ENCODE measurements at places on chromosomes 1 and 21. TPM values are rescaled to one million over a fixed set of nuclear protein-coding genes. Genes with fewer than 3 reads are reported as not detected.

DNA sequence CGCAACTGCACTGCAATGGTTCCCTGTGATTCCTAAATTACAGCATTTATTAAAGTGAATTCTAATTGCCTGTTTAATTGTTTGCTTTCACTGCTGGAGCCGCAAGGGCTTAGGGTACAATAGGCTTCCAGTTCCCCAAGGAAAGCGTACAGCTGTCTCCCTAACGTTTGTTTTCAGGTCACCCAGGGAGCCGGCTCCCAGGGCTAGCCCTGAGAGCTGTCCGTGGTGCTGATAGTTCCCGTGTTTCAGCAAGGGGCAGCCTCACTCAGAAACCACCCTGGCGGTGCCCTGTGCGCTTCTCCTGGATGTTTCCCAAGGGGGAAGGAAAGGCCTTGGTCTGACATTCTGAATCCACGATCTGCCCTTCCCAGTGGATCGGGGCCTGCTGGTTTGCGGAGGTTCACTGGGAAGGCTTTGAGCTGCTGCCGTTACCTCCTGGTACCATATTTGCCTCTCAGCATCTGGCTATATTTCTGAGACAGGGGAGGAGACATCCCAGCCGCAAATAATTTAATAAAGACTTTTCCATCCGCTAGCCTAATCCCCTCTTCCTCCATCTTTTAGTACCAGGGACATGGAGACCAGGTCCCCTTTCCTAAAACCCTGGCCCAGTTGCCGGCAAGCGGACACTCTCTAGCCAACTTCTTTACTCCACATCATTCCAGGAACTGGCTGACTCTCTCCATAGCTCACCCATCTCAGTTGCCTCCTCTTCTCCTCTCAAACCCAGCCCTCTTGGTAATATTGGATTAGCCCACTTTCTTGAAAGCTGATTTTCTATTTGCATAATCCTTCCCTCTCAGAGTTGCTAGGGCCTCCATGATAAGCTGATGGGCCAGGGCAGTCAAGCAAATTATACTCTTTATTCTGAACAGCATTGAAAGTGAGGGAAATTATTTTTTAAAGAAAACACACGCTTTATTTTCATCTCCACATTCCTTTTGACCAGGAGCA is 149.0 kb downstream of the IGSF21 start:
- DNase-seq = peak; percentile 79

- DNase-seq = no peak
Observed at GRCh38 chr1:205249651-205250050, 21.9 kb downstream of the TMCC2 start.

- no peak for DNase-seq
Observed at GRCh38 chr1:53094533-53094919, 32.5 kb downstream of the PODN start.

DNA sequence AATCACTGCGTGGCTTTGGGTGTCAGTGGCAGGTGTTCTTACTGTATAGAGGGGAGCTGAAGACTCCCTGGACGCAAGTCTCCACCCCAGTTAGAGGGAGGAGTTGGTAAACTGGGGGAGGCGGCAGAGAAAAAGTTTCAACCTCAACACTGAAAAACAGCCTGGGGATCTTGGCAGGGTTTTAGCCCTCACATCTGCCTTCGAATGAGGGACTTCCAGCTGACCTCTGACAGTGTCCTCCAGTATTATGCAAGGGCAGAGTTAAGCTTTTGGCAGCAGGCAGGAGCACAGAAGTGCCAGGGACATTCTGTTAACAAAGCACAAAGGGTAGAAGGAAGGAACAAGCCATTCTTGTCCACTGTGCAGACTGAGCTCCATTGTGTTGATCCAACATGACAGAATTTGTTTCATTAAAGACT is 41.2 kb upstream of the RAB4A start:
- no peak for DNase-seq

SMPDL3B gene
- 11.6 TPM for polyA plus RNA-seq

NBPF12 gene
- 18.4 TPM for polyA plus RNA-seq

Data from right renal pelvis (tissue), 4 donors.